ENCODE measurements at places on chromosomes 7 and 10.

DNA sequence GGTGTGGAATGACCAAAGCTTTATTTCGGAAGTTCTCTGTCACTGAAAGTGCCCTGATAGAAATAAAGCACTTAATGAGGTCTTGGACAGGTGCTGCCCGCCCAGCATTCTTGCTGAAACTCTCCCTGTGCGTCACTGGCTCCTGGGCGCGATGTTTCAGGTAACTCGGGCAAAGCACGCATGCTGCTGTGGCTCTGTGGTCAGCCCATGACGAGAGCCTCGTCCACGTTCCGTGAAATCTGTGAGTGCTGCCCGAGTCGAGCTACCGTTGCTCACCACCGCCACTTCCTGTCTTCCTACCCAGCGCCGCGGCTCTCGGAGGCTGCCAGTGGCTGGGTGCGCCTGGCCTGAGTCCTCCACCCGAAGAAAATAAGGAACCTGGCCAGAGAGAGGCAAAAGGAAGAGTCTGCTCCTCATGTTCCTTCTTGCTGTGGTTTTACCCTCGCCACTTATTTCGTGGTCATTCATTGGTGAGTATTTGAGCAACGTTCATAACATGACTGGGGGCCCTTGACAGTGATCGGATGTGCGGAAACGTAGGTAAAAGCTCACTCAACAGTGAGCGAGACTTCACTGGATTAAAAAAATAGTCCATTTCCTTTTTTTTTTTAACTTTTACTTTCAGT, 95.5 kb downstream of the MAP3K8 start:
- DNase-seq: peak; percentile 76

GRCh38 chr10:119445311-119445934, 97.1 kb downstream of the RGS10 start:
- DNase-seq: peak; percentile 63

DNA sequence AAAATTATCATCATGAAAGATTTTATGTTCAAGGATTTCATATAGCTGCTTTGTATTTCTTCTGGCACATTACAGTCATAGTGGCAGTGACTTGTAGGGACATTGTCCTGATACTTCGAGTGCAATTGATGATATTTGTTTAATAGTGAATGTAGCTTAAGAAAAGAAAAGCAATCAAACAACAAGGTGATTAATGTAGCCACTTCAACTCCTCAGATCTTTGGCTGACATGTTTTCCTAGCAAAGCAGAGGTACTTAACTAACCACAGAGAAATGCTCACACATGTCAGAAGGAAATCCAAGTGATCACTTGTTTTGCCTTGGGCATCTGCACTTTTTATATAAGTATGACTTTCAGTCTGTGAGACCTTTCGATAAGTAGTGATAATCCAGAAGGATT, 470.3 kb downstream of the AUTS2 start:
- no peak for DNase-seq

GRCh38 chr7:102291056-102291915, 4.6 kb downstream of the SH2B2 start:
- no peak for DNase-seq

- no peak for DNase-seq
Measured at GRCh38 chr10:112280205-112280921, 2.8 kb upstream of the TECTB start.

- DNase-seq: no peak
Measured at GRCh38 chr10:26090762-26091161, 125.8 kb upstream of the GAD2 start.

GRCh38 chr7:136677471-136678365, 190.7 kb upstream of the CHRM2 start:
- no peak for DNase-seq

- DNase-seq: no peak
Measured at GRCh38 chr10:113692271-113692670, 12.6 kb downstream of the CASP7 start.

DNA sequence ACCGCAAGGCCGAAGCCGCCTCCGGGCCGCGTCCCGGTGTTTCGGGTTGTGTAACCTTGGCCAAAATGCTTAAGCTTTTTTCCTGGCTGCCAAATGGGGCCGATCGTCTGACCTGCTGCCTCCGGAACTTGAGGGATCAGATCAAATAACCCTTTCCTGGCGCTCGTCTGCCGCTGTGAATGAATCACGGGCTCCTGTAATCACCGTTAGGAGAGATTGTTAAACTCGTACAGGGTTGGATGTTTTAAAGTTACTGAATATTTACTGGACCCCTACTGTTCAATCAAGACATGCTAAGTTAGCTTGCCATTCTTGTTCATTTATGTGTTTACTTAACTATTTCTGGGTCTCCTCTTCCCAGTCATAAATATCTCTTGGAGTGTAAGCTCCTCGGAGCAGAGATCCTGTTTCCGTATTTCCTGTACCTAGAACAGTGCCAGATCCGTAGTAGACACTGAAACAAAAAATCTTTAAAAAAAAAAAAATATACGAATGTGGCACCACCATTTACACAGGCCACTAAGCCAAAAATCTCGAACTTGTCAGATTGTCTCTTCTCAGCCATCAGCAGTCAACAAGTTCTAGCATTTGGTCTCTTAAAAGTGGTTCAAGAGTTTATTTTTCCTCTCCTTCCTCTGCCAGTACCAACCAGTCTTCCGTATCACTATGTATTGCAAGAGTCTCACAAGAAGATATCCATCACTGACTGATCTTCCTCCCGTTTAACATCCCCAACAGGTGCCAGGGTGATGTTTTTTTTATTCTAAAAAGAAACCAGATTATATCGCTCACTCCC, 650 bp upstream of the TM9SF3 start:
- DNase-seq: no peak

- DNase-seq: no peak
Measured at GRCh38 chr7:26360650-26361049, 69.0 kb downstream of the SNX10 start.

- no peak for DNase-seq
Measured at GRCh38 chr10:3265088-3265487, 92.5 kb upstream of the PITRM1 start.

- no peak for DNase-seq
Measured at GRCh38 chr7:103574576-103574975, 128.6 kb upstream of the SLC26A5 start.

DNA sequence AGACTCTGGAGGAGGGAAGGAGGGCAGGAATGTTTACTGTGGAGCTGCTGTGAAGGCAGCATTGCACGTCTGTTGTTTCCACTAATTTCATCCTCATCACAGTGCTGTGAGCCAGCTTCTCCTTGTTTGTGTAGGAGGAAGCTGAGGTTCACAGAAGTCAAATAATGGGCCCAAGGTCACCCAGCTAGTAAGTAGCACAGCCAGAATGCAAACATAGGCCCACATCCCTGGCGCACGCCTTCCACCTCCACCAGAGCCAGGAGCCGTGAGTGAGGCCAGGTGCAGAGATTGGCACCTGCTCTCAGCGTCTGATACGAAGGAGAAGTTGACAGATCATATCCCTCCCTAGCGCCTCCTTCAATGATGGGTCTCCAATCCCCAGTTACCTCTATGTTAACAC, 93.6 kb downstream of the HTR5A start:
- no peak for DNase-seq

- DNase-seq: no peak
Measured at GRCh38 chr10:1402816-1403507, 334.4 kb downstream of the ADARB2 start.

DNA sequence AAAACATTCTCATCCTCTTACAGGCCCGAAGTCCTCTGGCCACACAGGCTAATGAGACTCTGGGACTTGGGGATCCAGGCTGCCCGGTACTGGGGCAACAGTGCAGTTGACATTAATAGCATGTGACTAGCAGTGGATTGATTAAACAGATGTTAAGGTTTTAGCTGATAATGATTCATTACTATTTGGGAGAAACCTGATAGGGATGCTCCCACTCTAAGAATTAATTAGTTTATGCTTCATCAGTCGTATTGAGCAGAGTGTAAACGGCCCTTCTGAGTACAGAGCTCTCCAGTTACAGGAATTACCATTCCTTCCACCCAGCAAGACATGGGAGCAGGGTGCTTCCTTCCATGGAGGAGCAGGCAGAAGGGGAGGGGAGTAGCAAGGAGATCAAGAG, 82.7 kb downstream of the RPS24 start:
- DNase-seq: no peak

DNA sequence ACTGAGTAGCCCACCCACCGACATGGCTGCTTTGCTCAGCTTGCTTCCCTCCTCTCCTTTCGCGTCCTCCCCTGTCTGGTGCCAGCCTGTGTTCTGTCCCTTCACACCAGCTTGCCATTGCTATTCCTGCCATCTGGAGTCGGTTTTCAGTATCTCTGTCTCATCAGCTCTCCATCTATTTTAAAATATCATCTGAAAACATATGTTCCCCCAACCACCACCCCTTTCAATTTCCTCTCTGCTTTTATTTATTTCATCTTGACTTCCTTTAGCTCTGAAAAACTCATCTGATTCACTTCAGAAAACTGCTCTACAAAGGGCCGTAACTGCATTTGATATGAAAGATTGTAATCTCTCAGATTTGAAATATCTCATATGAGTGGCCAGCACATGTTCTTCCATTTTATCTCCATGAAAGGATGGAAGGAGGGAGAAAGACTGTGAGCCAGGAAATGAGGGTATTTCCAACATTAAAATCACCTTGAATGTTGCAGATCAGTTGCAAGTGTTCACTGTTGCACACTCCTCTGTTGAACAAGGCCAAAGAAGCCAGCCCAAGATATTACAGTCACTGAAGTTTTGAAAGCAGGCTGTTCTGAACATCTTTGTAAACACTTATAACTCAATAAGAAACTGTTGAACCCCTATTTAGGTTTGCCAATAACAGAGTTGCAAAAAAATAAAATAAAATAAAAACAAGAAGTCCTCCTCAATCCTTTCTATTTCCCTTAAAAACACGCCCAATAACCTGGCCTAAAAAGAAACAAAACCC, 202.4 kb upstream of the NEBL start:
- no peak for DNase-seq

- DNase-seq: no peak
Measured at GRCh38 chr10:85597006-85597405, 769.6 kb downstream of the GRID1 start.

DNA sequence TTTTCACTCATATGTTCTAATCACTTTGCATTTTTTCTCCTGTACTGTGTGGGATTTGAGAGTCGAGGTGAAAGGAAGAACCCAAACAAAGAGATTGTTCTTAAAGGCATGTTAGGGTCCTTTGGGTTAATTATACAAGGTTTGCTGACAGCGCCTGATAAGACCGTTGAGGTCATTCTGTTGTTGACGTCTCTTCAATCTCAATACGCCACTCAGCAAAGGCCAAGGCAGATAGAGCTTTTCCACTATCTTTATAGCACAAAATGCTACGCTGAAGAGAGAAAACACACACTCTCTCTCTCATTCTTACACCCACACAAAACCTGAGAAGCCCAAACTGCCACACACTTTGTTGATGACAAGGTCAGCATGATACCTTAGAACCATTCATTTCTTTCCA, 228.7 kb downstream of the CNTNAP2 start:
- no peak for DNase-seq

DNA sequence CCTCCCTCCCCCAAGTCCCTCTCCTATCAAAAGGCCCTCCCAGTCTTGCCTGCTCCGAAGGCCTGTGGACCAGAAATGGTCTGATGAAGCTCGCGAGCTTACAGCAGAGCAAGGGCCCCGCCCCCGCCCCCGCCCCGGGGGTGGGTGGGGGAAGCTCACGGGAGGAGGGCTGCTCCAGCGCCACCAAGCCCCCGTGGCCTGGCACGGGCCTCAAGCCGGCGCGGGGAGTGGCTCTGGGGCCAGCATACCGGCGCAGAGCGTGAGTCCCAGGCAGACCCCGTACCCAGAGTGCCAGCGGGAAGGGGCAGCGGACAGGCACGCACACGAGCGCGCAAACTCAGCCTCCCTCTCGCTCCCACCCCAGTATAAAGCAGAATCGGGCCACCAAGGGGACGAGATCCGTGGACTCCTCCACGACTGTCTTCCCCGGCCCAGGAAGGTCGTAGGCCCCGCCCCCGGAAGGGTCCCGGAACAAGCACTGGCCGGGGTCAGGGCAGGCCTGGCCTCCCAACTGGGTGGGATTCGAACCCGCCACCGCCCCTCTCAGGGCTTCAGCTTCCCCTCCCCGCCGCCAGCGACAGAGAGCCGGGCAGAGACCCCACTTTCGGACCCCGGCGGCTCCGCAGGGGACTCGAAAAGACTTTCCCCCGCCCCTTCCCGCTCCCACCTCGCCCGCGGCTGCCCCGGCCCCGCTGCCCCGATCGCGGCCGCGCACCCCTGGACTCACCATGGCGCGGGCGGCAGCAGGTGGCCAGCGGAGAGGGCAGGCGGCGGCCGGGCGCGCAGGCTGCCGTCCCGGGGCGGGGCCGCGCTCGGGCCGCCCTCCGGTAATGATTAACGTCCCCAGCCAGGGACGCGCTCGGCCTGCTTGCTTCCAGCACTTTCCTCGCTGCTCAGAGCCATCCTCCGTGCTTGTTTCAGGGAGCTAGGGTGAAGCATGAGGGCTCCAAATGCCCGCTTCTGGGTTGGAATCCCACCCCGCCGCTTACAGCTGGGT, at the start of gene PCBD1:
Gene PCBD1, minus strand, starts transcription at position 762 of the 997 bp plus-strand sequence. Its CDS starts 32 bp downstream, at position 730.
- peak; percentile 58 for DNase-seq

- DNase-seq: no peak
Measured at GRCh38 chr7:158614700-158615099, 27.1 kb upstream of the PTPRN2 start.

GRCh38 chr10:43899224-43899959, 250.7 kb upstream of the ZNF32 start:
- DNase-seq: no peak

GRCh38 chr7:21908746-21909145, 37.0 kb downstream of the CDCA7L start:
- DNase-seq: no peak

- DNase-seq: no peak
Measured at GRCh38 chr7:65390588-65390987, 16.9 kb downstream of the ZNF92 start.

- DNase-seq: no peak
Measured at GRCh38 chr10:24467136-24467535, 256.6 kb downstream of the ARHGAP21 start.

- DNase-seq: no peak
Measured at GRCh38 chr7:116407165-116407564, 92.4 kb upstream of the CAV2 start.

- DNase-seq: no peak
Measured at GRCh38 chr7:138387755-138388475, 72.1 kb upstream of the TRIM24 start.

DNA sequence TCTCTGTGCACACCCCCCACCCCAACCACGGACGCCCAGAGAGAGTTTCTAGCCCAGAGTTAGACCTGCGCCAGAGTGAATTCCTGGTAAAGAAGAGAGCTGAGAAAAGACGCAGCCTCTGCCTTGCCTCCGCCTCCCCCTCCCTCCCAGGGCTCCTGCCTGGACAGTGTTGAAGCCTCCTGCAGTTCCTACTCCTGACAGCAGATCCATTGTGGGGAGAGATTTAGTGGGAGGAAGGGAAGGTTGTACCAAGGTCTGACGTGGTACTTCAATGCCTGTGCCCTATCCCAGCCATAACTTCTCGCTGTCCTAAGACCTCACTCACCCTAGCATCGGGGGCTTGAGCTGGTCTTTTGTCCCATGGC, 952 bp downstream of the SRRM3 start:
- DNase-seq: no peak

DNA sequence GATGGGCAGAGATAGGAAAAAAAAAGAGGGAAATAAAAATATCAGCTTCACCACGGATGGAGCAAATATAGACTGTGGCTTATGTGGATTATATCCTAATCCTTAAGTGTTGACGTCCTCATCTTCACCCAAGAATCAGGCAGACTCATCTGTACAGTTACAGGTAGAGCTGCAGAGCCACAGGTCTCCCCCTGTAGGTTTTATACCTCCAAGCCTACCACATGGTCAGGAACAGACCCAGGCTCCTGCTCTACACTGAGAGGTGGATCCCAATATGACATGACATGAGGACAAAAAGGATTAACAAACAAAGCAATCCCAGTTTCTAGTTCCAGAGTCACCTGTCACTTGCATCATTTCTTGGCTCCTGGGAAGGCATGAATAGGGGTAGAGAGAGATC, 400.8 kb downstream of the SEMA3D start:
- DNase-seq: no peak
